ENCODE measurements at places on chromosomes 1 and 21. TPM values are rescaled to one million over a fixed set of nuclear protein-coding genes. Genes with fewer than 3 reads are reported as not detected.

UBE2J2 gene
- 36.6 TPM for total RNA-seq

OR2L2 gene
- total RNA-seq: not detected

WLS gene
- 78.9 TPM for total RNA-seq

CAMSAP2 gene
- 14.0 TPM for total RNA-seq

KRTAP13-2 gene
- not detected for total RNA-seq

FCRL4 gene
- total RNA-seq: not detected

AADACL4 gene
- not detected for total RNA-seq

MIB2 gene
- 57.9 TPM for total RNA-seq

ITGB2 gene
- 0.12 TPM for total RNA-seq

ASTN1 gene
- 0.12 TPM for total RNA-seq

FNDC10 gene
- total RNA-seq: 23.8 TPM

GRHL3 gene
- not detected for total RNA-seq

OR2AK2 gene
- total RNA-seq: not detected

GABRD gene
- total RNA-seq: not detected
